ENCODE measurements at places on chromosomes 11 and 22.

DNA sequence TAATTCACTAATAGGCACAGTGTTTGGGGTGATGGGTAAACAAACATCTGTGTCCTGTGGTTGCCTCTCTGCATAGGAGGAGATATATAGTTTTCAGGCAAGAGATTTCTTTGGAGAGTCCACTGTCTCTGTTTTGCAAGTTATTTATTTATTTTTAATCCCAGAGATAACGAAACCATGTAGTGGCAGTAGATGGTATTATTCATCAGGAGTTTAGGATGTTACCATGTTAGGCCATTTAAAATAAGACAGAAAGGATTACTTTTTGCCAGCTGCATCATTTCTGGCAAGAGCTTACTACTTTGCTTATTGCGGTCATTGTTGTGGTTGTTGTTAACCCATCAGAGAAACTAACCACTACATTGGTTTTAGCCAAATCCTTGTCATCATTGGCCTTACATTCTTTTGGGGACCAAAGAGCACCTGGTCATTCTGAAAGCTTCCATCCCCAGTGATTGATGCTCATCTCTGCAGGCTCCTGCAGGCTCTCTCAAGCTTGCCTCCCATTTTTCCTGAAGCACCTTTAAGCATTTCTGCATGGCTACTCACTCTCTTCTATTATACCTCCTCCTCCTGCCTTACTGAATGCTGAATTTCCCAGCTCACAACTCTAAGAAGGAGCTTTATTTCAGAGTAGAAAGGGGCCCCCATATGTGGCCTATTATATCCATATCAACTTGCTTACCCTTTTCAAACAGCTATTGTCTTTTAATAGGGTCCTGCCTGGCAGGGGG is 84.4 kb downstream of the CSTPP1 start:
- no peak for DNase-seq

DNA sequence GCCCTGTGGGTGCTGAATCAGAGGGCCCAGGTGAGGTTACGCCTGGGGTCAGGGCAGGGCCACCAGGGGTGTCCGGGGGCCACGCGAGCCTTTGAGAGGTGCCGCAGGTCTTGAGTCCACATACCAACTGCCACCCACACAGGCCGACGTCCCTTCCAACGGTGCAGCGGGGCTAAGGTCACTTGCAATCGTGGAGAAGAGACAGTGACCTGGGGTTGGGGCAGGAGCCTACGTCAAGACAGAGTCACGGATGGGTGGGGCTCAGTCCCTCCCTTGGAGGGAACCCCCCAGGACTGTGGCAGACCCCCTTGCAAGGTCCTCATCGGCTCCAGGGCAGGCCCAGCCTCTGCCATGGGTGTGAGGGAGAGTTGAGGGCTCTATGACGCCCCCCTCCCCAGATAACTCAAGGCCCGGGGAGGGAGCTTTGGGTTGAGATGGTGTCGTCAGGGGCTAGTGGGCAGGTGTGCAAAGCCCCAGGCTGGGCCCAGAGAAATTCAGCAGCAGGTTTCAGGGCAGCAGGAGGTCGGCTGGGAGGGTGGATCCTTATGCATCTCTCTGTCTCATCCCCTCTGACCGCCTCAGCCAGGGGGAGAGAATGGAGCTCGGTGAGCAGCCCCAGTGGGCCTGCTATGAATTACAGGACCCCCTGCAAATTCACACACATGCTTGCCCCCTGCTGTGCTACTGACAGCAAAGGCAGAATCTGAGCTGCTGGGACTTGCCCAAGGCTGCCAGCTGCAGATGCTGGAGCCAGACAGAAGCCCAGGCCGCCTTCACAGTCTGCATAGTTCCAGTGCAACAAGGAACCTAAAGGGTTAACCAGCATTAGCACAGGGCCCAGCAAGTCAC is 60.0 kb downstream of the MYEOV start:
- no peak for DNase-seq

GRCh38 chr11:105673089-105673488 is 63.2 kb downstream of the GRIA4 start:
- DNase-seq: no peak

- peak; percentile 86 for DNase-seq
These were observed 1.3 kb upstream of the TM7SF2 start for GRCh38 chr11:65110354-65110861.

GRCh38 chr22:40244586-40244985 is 66.9 kb downstream of the TNRC6B start:
- no peak for DNase-seq

- DNase-seq: no peak
These were observed 10.8 kb upstream of the RAC2 start for GRCh38 chr22:37254867-37255233.

- no peak for DNase-seq
These were observed 161.6 kb upstream of the BDNF start for GRCh38 chr11:27861706-27862430.

DNA sequence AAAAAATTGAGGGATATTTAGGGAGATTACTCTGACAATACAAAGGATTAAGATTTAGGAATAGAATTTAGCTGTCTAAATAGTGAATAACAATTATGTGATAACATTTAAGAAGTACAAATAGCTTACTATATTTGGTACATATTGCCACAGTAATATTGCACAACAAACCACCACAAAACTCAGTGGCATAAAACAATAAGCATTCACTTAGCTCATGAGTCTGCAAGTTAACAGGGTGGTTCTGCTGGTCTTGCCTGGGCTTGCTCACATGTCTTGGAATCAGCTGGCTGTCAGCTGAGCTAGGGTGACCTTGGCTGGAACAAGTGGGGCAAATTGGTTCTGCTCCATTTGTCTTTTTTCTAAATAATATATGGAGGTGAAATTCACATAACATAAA is 115.1 kb downstream of the DCDC1 start:
- DNase-seq: no peak

DNA sequence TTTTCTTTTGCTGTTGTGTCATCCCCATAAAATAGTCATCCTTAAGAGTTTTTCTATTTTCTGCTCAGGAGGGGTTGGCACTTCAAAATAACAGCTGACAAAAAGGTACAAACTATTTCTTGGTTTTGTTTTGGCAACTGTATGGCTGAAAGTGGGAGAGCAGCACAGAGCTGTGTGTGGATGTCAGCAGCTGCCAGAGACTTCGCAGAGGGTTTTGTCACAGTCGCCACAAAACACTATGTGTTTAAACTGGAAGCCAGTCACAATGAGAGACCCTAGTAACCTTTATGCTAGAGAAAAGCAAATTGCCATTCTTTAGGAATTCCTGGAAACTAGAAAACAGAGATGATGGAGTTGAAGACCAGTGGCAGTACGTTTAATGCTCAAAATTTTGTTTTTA is 189.6 kb upstream of the CCDC90B start:
- no peak for DNase-seq

DNA sequence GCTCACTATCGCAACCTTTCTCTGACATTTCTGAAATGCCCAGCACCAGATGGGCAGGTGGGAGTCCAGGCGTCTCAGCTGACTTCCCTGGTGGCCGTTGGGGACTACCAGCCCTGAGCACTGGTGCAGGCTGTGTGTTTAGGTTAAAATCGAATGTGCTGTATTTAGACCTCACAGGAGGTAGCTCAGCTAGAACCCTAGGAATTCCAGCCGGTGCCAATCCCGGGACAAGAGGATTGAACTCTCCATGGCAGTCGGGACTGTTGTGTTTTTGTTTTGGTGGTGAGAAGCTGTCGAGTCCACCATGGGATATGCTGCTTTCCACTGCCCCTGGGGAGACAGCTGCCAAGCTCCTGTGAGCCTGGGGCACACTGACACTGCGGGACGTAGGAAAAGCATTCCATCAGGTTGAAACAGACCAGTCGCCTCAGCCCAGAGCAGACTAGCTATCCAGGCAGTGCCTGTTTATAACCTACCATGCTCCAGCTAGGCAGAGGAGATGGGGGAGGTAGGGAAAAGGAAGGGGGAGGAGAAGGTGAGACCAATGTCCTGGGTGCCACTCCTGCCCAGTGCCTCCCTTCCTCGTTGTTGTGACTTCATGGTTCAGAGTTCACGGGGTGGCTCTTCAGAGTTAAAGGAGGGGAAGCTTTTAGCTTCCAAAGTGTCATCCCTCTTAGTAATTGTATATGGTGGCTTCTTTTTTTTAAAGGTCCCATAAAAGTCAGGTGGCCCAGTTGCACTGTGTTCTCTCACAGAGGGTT is 53.0 kb downstream of the MICAL2 start:
- peak; percentile 75 for DNase-seq

- no peak for DNase-seq
These were observed 120.5 kb downstream of the PGR start for GRCh38 chr11:101008961-101009689.

DNA sequence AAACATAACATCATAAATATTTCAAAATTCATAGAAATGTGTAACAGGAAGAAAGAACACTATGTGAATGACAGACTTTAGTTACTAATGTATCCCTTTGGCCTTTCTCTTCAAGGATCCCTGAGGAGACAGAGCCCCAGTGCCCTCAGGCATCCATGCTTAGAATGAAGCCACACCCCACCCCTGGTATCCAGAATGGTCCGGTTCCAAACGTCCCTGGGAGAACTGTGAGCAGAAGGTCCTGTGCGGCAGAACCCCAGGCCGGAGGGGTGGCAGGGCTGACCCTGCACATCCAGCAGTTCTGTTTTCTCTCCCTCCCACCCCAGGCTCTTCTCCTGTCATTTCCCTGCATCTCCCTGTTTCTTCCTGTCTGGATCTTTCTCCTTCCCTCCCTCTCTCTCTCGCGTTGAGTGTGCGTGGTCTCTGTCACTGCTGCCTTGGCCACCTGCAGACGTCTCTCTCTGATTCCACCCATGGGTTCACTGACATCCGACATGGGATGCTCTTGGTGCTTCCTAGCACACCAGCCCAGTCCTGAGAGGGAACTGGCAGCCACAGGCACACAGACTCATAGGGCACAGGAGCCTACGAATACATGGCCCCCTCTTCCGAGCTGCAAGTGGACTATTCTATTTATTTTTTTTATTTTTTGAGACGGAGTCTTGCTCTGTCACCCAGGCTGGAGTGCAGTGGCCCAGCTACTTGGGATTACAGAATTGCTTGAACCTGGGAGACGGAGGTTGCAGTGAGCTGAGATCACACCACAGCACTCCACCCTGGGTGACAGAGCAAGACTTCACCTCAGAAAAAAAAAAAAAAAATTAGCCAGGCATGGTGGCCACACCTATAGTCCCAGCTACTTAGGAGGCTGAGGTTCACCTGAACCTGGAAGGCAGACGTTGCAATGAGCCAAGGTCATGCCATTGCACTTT is 5.7 kb downstream of the RFPL1 start:
- no peak for DNase-seq

DNA sequence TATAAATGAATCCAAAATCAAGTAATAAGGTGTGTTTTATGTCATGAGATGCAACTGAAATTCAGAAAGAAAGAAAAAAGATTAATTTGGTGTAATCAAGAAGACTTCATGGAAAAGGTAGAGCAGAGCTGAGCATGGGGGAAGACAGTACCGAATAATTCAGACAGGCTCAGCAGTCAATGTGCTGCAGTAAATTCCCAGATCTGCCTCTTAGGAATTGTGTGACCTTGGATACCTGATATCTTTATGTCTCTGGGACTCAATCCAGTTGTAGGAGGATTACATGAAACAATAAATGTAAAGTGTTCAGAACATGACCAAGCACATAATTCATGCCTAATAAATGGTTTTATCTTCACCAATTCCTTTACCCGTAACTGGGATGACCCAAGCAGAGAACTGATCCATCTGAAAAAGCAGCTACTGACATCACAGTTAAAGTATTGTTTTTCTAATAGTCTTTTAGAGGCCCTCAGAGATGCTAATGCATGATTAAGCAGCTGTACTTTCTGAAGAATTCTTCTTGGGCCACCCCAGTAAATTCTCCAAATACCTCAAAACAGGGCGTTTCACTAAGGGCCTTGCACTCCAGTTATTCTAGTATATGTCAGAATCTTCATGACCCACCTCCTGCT is 7.8 kb downstream of the MS4A12 start:
- no peak for DNase-seq

GRCh38 chr11:105371311-105371710 is 231.7 kb upstream of the CARD18 start:
- DNase-seq: no peak

GRCh38 chr11:15073361-15074205 is at the start of gene CALCB:
Gene CALCB, plus strand, starts transcription at chr11:15073593. Its CDS starts 1,126 bp downstream, at chr11:15074719.
- no peak for DNase-seq

DNA sequence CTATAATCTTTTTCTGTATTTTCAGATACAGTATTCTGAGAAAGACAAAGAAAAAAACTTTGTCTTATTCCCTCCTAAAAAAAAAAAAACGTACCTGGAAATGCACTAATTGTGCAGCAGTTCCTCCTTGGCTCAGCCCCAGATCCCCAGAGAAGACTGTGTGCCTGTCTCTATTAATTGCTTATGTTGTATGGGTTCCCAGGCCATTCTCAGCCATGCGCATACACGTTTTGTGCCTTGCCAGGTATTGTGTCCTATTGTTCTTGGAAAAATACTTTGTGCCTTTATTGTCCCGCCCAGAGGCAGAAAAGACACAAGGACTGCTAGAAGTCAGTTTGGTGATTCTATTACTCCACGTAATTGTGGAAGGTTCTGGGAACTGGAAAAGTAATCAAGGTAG is 91.2 kb downstream of the PIWIL4 start:
- DNase-seq: no peak

GRCh38 chr11:112599856-112600533 is 339.3 kb upstream of the PLET1 start:
- DNase-seq: no peak

DNA sequence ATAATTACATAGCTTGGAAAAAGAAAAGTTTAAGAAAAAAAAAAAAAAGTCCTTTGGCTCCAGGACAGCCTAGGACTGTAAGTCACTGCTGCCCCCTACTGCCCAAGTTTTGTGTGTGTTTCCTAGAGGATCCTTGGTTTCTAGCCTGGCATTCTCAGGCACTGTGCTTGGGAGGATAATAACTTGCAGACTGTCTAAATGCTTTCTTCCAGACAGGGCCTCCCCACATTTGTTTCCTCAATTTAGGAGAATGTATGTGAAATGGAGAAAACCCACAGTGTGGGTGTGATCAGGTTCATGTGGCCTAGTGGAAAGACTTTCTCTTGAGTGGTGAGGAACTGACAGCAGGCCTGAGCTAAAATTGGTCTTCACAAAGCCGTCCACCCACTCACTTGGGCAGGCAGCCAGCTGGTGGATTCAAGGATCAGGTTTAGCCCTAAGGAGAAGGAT is 191.0 kb downstream of the NAV2 start:
- DNase-seq: peak; percentile 46

GRCh38 chr22:20647586-20648305 is 126.2 kb upstream of the SERPIND1 start:
- DNase-seq: no peak

DNA sequence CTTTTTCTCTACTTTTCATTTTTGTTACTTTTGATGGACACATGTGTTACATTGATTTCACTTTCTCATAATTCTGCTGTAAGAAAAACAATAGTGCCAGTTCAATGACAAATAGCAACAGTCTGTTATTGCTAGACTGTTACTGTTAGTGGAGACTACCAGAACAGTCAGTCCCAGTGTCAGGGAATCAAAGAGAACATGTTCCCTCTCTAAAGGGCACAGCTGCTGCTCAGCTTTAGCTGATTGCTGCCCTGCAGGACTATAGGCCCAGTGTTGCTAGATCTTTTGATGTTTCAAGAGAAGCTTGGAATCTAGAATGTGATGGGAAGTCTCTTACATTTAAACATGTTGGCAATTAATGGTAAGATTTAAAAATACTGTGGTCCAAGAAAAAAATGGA is 3.4 kb downstream of the BIRC3 start:
- DNase-seq: no peak

- DNase-seq: no peak
These were observed 40.2 kb upstream of the MTNR1B start for GRCh38 chr11:92929246-92929645.

GRCh38 chr22:19968450-19968891 is 26.9 kb upstream of the TXNRD2 start:
- DNase-seq: no peak

Data from heart left ventricle (tissue), 16 donors.